Sigmoid colon (tissue), 7 donors: ENCODE measurements at places on chromosomes 11 and 22.
A peak's percentile ranks its signal among the peaks of the same experiment; 100 is the strongest.

- no peak for DNase-seq
Measured at GRCh38 chr11:44381261-44381660, 71.3 kb upstream of the ALX4 start.

- no peak for DNase-seq
Measured at GRCh38 chr11:27571154-27571810, 64.7 kb upstream of the LIN7C start.

DNA sequence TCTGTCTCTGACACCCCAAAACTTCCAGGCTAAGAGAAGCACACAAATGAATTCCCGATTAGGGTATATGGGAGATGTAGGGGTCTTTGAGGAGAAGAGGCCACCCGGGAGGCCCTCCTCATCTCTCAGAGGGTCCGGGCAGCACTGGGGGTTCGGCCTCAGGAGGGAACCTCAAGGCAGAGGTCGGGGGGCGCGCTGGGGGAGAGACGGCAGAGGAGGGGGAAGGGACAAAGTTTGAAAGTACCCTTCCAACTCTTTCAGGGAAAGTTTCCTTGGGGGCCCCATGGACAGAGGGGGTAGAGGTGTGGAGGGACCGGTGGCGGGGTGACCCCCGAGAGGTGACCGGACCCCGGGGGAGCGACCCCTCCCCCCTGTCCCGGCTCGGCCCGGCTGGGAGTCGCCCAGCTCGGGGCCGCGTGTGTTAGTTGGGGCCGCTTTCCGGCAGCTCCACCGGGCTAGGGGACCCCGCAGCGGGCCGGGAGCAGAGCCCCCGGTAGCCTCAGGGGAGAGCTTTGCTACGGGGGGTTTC is 3.3 kb upstream of the GCAT start:
- no peak for DNase-seq

DNA sequence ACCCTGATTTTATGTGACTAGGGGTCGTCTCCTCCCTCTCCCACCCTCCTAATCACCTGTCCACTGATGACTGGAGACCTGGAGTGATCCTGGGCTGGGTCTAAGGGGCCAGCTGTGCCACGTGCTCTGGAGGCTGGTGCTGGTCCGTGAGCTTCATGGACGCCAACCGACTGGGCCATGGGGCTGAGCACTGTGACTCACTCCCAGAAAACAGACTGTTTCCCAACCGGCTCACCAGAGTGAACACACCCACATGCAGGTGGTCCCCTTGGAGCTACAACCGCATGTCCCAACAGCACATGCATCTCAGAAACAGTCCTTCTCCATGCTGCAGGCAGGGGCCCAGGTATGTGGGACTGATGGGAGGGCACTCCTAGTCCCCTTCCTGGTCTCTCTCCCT is 14.0 kb upstream of the LMO1 start:
- peak; percentile 26 for DNase-seq

GRCh38 chr22:35113341-35113740 is 47.4 kb downstream of the ISX start:
- DNase-seq: no peak

- DNase-seq: no peak
Measured at GRCh38 chr11:117849781-117850414, 25.4 kb upstream of the FXYD2 start.

DNA sequence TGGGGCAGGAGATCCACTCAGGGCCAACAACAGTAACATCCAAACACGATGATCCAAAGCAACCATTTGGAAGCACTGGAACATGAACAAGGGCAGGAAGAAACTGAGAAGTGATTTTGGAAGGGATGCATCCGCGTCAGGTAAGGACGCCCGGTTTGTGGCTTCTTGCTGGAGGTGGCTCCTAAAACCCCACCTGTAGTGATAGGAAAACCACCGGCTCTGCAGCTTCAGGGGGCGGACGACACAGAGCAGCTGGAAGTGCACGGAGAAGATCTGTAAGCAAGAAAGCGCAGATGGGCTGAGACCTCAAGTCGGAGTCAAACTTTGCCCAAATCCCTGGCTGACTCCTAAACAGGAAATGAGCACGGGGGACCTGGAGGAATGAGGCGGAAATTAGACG is 1066.1 kb downstream of the BRD1 start:
- DNase-seq: peak; percentile 51

- peak; percentile 4 for DNase-seq
Measured at GRCh38 chr22:49057910-49058309, 769.8 kb downstream of the BRD1 start.

DNA sequence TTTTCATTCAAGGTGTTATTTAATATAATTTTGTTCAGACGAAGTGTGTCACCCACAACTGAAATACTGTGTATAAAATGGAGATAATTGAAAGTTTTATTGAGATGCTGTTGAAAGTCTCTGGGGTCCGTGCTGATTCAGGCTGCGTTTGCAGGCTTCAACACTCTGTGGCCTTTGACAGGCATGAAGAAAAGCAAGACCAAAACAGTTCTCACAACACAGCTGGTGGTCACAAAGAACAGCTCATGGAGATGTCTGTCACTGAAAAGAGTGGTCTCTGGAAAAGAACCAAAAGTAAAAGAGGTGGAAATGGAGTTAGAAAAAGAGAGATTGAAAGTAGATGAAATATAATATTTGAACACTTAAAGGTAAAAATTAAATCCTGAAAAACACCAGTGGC is 9.8 kb upstream of the MPPED2 start:
- no peak for DNase-seq

DNA sequence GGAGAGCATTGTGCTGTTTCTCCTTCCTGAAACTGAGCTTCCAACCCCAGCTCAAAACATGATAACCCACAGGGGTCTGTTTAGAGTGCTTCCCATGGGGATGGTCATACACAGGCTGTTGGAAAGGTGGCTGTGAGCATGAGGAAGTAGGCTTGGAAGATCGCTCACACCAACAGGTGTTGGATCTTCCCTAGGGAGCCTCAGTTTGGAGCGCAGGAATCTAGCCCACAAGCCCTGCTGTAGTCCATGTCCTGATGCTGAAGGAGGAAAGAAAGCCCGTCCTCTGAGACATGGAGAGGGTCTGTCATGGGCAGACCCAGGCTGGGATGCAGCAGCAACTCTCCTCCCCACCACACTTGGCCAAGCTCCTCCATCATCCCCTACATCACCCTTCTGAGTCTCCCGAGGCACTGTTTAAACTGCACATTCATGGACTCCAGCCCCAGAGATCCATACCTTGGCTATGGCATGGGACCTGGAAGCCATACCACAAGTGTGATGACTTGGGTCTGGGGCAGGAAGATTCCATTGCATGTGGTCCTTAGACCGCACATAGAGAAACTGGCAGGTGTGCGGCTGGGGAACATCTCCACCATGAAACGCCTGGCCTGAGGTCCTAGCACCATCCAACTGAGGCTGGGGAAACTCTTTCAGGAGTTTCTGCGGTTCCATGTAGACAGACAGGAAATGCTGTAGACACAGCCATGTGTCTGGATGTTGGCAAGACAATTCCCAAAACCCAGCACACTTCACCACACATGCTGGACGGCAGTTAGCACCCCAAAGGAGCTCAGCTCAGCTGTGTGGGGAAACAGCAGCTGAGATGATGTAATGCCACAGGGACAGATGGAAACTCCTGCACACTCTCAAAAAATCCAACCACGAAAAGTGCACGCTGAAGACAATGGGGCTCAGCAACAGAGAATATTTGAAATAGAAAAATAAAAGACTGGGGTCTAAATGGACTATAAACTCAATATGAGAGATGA is 27.6 kb upstream of the TTC12 start:
- no peak for DNase-seq

DNA sequence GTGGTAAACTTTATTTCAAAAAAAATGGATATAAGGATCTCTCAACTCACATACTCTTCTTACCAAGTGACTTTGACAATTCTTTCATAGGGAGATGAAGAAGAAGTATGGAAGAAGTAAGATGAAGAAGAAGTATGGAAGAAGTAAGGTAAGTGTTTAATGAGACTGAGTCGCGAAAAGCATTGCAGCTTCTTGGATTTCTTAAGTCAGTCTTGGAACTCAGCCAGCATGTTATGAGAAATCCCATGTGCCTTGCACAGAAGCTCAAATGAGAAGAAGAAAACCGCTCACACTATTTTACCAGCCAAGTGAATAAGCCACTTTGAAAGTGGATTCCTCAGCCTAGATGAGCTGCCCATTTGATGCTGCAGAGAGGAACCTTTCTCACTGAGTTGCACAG is 332.0 kb upstream of the CCDC179 start:
- DNase-seq: no peak

DNA sequence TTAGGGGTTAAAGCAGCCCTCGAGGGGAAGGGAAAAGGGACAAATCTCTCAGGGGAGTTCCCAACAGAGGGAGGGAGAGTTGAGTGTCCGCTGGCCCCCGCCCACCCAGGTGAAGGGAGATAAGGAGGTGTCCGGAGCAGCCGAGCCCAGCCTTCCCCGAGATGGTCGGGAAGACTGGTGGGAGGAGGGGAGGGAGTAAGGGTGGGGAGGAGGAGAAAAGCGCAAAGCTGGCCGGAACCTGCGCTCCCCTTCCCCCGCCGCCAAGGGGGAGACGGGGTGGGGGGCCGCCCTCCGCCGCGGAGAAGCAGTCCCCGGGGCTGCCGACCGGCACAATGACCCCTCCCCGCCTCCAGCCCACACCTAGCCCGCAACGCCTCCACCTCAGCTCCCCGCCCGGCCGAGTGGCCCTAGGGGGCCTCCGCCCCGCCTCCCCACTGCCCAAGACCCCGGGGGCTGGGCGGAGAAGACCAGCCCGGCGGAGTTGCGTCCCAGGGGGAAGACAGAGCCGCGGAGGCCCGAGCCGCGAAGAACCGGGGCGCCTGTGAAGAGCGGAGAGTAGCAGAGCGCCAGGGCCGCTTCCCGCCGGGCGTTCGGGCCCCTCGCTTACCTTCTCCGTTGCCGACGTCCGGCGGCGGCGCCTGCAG is 479 bp downstream of the RSF1 start:
- peak; percentile 77 for DNase-seq
